NCI-H460 (cell line): ENCODE measurements at places on chromosomes 6 and 20.

DNA sequence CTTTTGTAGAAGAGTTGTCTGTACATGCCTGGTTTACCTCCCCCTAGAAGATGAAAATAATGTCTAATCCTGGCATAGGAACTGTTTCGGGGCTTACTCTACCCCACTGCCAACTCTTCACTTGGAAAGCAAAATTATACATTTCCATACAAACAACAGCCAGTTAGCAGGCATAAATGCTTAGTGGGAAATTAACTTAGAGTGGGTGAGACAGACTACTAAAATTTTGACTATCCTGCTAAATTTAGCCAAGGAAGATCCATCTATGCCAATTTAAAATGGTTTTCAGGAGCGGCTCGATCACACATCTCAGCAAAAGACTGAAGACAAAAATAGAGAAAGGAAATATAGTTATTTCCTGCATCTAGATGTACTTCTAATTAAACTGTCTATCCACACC lies 221.2 kb downstream of the TPBG start:
- DNase-seq, result no peak

DNA sequence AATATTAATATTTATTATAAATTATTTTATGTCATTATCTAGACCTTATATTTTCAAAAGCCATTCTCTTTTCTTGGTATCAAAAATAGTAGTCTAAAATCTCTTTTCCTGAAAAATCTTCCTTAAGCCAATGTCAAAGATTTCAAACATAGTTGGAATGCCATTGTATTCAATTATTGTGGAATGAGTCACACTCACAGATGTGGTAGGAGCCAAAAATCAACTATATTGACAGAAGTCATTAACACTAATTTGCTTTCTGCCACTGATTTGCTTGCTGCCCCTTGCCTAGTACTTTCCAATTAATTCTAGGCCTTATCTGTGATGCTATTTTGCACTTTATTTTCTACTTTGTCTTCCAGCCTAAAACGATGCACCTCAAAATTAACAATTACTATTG lies 1326.3 kb upstream of the GJE1 start:
- no peak for DNase-seq

DNA sequence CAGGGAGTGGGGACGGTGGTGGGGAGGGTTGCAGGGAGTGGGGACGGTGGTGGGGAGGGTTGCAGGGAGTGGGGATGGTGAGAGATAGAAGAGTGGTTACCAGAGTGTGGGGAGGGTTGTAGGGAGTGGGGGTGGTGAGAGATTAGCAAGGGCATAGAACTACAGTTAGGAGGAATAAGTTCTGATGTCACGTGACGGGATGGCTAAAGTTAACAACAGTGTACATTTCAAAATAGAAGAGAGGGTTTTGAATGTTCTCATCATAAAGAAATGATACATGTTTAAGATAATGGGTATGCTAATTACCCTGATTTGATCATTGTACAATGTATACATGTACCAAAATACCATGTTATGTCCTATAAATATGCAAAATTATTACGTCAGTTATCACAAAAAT lies 57.6 kb upstream of the FRMD1 start:
- DNase-seq, result no peak

GRCh38 chr20:16654858-16655535 lies 74.8 kb upstream of the SNRPB2 start:
- DNase-seq, result no peak

DNA sequence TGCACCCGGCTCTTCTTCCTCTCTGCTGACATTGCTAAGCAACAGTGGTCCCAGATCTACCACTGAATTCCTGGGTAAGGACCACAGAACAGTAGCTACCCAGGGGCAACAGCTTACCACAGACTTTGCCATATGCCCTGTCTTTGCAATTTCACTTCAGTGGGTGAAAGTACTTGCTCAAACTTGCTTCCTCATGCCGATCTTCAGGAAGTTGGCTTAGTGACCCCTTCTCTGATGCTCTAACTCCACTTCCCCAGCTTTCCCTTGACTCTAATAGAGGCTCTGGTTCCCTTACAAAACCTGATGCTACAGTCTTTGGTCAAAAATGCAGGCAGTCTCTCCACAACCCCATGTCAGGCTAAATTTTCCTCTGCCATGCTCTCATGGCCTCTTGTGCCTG lies 3.3 kb upstream of the TAAR5 start:
- no peak for DNase-seq

GRCh38 chr6:98909236-98909635 lies 38.5 kb downstream of the FBXL4 start:
- DNase-seq, result no peak

DNA sequence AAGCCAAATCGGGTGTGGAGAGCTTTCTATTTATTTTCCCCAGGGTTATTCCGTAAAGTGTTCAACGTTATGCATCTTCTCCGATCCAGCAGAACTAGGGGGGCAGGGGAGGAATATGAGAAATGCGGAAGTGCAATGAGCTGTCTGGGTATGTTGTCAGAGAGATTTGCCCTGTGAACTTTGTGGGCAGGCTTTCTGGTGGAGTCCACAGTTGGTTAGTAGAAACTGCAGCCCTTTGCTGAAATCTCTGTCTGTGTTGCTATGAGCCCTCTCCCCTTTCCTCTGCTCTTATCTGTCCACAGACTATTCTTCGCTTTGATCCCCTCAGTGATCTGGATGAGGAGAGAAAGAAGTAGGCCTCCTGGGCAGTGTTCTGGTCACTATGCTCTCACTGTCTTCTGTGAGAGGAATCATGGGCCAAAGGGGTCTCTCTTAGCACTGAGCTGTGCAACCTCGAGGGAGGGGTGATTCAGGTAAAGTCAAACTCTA lies 158.9 kb upstream of the FUT9 start:
- no peak for DNase-seq

- no peak for DNase-seq
Measured at GRCh38 chr6:16657768-16658167, 103.5 kb downstream of the ATXN1 start.

- no peak for DNase-seq
Measured at GRCh38 chr6:54559136-54559535, 250.9 kb downstream of the TINAG start.

GRCh38 chr6:144588697-144589325 lies 303.7 kb downstream of the UTRN start:
- no peak for DNase-seq

DNA sequence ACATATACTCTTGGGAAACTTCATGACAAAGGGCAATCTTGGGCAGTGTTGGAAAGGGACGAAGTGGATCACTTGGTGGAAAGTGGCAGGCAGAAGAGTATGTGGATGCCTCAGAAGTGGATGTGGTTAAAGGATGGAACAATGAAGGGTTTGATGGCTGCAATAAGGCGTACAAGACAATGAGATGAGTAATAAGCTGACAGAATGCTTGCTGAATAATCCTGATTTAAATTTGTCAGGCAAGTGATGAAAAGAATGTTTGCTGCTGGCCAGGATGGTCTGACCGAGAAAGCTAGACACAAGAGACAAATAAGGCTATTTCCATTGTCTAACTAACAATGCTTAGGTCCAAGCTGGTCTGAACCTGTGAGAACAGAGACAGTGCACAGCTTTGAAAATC lies 61.6 kb upstream of the CEP85L start:
- no peak for DNase-seq

DNA sequence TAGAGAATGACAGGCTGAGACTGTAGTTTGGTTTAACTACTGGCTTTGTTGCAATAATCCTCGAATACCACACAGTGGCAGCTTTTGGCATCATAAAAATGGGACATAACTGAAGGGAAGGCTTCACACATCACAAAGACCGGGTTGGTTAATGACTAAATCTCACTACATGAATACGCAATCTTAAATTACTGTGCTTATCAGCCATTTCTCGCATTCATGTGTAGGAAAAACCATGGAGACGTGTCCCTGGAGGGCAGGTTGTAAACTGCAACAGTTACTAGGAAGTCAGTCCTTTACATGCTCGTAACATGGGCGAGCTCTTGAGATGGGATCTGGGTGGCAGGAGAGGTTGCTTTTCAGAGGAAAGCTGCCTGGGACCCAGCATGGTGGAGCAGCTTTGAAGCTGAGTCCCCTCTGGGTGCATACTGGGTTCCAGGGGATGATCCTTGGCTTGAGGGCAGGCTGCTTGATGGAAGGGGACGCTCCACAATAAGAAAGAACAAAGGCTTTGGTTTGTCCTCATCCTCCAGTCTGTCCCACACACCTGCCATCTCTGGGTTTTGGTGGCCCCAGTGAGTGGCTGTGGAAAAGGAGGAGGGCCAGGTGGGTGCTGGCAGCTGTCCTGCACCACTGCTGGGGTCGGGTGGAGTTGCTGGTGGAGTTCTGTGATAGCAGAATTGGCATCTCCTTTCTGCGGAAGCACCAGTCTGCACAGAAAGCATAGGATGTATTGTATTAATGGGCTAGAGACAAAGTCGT lies 2.1 kb downstream of the RPS21 start:
- no peak for DNase-seq

- DNase-seq, result no peak
Measured at GRCh38 chr6:1767481-1768246, 157.9 kb downstream of the FOXC1 start.

DNA sequence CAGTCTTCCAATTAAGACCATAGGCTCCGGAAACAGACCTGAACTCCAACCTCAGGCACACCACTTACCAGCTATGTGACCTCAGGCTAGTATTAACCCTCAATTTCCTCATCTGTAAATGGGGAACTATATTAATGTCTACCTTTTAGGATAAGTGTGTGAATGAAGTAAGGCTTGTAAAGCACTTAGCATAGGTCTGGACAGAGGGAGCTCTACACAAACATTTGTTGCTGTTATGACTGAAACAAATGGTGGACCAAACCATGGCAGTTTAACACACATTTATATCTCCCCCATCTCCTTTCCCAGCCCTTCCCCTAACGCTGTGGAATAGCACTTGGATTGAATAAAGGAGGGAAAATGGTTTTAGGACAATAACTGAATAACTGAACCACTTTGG lies 48.7 kb downstream of the TSHZ2 start:
- no peak for DNase-seq

DNA sequence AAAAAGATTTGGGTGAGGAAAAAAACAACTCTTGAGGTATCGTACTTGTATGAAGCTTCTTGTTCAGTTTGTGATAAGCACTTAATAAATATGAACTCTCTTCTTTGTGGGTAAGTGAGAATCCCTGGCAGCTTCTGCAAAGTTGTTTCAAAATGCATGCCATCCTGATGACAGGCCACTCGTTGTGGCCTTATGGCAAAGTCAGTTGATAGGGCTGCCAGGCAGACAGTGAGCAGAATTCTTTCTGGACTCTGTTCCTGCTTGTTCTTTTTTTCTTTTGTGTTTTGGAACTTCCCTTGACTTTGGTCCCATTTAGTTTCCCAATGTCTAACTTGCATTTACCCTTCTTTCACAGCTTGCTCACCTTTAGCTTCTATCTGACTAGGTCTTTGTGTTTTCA lies 983.5 kb upstream of the FLRT3 start:
- DNase-seq, result no peak

DNA sequence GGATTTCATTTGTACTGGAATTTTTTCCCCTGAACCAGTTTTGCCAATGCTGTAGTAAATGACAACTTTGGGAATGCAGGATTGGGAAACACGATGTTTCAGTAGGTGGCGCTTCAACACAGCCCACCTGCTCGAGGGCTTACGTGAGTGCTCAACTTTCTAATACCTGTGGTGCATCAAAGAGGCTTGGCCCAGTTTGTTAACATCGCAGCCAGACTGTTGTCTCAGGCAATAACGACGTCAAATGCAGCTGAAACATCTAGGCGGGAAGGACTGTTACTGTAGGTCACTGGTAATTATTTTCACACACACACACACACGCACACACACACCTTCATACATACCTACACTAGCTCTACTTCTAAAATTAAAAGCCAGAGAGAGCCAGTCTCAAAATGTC lies 815.5 kb upstream of the SLC35B3 start:
- peak; percentile 66 for DNase-seq
